ENCODE measurements at places on chromosomes 7 and 10.

- no peak for DNase-seq
Measured at GRCh38 chr7:104123786-104124185, 84.0 kb downstream of the ORC5 start.

DNA sequence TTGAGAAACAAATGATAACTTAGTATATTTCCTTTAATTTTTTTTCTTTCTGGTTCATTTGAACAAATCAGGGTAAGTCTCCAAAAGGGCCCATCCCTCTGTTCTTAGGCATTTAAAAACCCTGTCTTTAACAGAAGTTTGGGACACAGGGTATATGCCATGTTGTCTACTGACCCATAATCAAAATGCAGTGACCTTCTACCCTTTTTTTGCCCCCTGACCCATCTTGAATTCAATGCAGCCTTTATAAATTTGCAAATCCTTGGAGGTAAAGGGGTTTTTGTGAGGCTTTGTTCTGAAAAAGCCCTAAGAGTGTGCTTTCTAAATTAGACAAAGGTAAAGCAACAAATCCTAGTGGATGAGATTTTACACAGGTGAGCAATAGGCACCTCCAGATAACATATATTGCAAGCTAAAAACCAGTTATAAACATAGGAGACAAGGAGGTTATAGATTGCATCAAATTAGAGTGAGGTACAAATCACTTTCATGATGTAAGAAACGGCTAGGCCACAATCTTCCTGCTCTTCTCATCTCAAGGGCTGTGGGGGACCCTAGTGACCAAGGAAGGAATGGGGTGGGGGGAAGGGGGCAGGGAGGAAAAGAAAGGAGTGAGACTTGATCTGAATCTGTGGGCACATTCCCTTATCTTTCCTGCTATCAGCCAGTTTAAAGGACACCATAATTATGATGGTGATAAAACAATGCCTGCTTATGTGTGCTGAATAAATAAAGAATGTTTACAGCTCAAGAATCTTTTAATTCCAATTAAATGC is 2.7 kb downstream of the SKIDA1 start:
- DNase-seq, result no peak

DNA sequence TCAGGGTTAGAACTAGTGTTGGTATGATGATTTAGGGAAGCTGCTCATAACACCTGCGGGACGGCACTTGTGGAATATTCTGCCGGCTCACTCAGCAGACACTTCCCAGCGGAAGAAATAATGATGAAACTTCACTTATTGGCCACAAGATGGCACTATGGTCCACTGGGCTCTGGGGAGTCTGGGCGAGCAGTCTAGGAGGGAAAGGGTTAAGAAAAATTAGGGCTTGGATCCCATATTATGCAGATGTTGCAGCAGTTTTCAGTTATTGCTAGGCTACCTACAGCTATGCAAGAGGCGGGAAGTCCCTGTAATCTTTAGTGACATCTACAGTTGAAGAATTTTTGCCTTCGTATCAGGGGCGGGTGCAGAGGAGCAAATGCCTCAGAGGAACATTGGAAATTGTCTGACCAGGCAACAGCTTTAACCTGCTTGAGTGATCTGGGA is 238.7 kb upstream of the PRSS58 start:
- DNase-seq, result no peak

DNA sequence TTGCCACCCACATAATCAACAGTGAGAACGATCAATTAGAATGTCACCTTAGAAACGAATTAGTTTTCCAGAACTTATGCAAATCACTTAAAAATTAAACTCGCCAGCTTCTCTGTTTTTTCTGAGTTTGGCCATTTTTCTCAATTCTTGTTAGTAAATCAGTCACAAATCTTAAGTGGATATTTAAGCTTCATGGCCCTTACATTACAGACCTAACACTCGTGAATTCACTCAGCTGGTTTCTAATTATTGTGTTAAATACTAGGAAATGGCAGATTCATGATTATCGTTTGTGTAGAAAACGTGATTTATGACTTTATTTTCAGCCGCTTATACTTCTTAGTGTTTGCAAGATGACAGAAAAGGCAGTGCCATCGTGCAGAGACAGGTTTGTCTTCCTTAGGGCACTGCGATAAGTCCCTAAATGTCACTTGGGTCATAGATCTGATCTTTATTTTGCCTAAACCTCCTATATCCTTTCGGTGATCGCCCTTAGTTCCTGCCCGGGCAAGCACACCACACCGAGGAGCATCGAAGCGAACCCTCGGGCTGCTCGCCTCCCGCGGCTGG is 587 bp upstream of the CELF2 start:
- no peak for DNase-seq

DNA sequence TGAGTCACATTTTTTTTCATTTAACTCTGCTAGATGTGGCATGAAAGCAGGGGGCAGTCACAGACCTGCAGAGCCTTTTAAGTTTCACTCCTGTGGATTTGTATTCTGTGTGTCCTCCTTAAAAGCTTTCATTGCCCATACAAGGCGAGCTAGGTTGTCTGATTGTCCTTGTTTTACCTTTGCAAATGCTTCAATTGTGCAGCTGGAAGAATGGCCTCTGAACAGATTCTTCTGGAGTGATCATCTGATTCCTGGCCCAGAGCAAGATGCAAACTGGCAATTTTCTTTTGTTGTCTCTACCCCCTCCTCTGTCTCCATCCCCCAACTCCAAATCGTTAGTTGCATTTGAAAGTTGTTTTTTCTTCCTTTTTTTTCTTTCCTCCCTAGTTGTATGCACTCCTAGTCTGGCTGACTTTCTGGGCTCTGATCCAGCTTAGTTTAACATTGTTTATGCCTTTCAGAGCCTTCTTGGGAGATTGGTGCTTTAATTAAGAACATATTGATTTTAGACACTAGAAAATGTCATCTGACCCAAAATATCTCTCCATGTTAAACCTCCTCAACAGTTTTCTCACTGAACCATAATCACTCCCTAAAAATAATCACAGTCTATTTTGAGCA is 150.2 kb downstream of the REEP3 start:
- no peak for DNase-seq

GRCh38 chr7:121341933-121342332 is 13.1 kb downstream of the WNT16 start:
- DNase-seq, result no peak

GRCh38 chr10:122632031-122632430 is 67.6 kb downstream of the C10orf120 start:
- DNase-seq, result no peak
